Activated CD4-positive, alpha-beta T cell treated with anti-CD3 and anti-CD28 coated beads, Interleukin-2, amount 50 U/mL, for 48 hours (primary cell): ENCODE measurements at places on chromosomes 6 and 20.

DNA sequence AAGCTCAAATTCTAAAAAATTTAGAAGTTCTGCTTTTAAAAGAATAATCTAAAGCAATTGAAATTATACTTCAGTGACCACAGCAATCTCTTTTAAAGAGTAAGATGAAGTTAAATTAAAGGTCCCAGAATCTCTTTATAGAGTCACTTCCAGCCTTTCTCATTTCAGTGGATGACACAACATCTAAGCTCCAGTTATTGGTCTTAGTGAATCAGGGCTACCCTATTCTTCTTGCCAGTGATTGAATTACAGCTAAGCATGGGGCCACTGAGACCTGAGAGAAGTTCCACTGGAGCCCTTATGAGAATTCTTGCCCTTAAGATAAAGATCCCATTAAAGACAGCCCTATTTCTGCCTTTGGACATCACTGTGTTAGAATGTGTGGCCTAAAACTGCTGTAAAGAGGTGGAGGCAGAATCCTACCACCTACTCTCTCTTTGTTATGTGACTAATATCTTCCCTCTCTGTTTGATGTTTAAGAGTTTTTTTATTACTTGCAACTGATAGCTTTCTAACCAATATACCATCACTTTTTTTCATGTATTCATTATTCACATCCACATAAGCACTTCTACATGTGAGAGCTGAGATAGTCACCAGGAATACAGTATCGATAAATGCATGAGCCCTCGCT lies 128.6 kb downstream of the UNC5CL start:
- DNase-seq, result no peak

- no peak for DNase-seq
Measured at GRCh38 chr6:91812596-91813274, 1225.9 kb upstream of the MAP3K7 start.

DNA sequence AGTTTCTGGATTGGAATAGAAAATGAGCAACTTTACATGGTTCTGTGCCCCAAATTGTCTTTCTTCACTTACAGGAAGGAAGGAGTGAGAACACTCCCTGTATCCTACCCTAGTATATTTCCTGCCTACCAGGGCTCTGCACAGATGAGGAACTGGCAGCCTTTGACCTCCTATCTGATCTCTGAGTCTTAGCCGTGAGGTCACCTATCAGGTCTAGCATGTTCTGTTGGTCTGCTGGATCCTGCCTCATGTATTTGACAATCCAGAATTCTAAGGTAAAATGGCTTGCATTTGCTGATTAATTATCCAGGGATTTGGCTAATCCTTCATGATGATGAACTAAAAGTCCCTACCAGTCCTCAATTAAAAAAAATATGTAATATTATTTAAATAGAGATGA lies 35.0 kb upstream of the TRAM2 start:
- DNase-seq, result no peak

GRCh38 chr6:121858986-121859385 lies 423.5 kb downstream of the GJA1 start:
- no peak for DNase-seq

GRCh38 chr6:100665041-100665380 lies 200.3 kb upstream of the SIM1 start:
- DNase-seq, result peak; percentile 3

- DNase-seq, result no peak
Measured at GRCh38 chr6:14278006-14278405, 160.4 kb downstream of the CD83 start.

- no peak for DNase-seq
Measured at GRCh38 chr20:49570828-49571552, 3.1 kb upstream of the PTGIS start.

GRCh38 chr6:39804466-39805065 lies 12.4 kb downstream of the DAAM2 start:
- DNase-seq, result no peak

DNA sequence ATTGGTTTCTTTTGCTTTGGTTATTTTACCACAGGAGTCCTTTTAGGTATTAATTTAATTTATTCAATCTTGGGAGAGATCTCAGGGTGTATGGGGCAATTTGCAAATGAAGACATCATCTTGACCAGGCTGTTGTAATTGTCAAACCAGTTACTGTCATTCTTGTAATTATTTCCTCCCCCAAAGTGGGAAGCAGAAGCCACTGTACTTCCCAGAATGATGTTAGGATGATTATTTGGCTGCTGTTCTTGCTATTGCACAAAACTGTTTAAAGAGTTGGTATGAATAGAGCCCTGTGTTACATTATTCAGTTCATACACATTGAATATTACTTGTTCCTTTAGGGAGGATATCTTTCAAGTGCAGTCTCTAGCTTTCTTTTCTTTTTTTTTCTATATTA lies 1.7 kb downstream of the TAAR6 start:
- no peak for DNase-seq

DNA sequence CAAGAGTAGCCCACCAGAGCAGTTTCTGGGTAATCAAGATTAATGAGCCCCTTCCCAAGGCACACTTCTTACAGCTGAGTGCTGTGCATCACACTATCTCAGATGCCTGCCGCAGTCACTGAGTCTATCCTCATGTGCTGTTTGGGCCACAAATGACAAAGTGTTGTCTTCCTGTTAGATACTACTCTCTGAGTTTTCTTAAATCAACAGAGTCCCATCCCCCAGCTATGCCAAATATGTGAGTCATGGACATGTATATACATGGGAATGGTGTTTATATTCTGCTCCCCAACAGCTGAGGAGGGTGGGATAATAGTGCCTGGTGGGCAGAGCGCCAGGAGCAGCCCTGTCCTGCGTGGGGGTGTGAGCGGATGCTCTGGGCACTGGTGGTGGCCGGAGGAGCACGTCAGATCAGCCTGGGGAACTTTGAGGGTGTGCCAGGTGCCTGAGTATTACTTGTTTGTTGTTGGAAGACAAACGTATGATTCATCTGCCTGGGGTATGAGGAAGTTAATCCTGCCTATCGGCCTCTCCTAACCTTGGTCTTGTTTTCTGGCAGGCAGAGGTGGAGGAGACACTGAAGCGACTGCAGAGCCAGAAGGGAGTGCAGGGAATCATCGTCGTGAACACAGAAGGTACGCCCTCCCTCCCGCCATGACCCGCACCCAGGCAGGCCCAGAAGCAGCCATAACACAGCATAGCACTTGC lies 9.6 kb downstream of the DYNLRB1 start:
- no peak for DNase-seq

GRCh38 chr6:76861403-76861802 lies 601.9 kb downstream of the HTR1B start:
- DNase-seq, result no peak

GRCh38 chr6:32088487-32089049 lies 20.6 kb downstream of the TNXB start:
- DNase-seq, result no peak
